Heart right ventricle (tissue), 16 donors: ENCODE measurements at places on chromosomes 16 and 17. TPM values are rescaled to one million over a fixed set of nuclear protein-coding genes. Genes with fewer than 3 reads are reported as not detected.
A peak's percentile ranks its signal among the peaks of the same experiment; 100 is the strongest.

- no peak for DNase-seq
Measured at GRCh38 chr16:88296437-88297177, 86.2 kb upstream of the ZNF469 start.

The ZACN gene
- polyA plus RNA-seq = 1.6 TPM

DNA sequence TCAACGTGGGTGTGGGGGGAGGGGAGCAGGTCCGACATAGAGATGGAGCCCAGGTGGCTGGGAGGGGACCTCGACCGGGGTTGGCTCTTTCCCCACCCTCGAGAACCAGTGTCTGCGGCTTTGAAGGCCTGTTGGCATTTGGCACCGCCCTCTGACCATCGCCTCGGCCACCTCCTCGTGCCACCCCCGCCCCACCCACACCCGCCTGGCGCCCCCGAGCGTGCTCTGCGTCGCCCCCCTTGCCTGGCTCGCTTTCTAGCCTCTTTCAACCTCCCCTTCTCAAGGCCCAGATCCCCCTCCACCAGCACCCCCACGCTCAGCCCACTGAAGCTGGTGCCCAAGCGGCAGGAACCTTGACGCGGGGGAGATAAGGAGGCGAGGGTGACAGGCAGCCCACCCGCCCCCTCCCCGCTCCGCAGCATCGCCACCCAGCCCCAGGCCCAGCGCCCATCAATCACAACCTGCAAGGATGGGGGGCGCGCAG is 619 bp downstream of the CACNB1 start:
- DNase-seq = peak; percentile 19

DNA sequence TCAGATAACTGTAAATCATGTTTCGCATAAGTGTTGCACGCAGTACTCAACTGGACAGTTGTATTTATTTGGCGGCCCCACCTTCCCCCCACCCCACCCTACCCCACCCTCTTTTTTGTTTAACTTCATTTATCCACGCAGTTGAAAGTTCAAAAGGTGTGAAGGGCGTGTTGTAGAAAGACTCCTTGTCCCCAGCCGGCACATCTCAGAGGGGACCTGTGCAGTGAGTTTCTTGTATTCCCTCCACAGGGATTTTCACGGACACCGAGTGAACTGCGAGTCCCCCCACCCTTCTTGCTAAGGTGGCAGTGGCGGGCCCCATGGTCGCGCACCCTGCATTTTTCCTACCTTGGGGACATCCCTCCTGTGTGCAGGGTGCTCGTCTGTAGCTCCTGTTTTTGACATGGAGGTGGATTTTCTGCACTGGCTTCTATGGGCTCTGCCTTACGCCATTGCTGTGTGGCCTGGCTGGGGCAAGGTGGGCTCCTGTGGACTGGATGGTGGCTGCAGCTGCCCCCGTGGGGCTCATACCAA is 36.2 kb downstream of the ADCY7 start:
- no peak for DNase-seq

The TNFRSF17 gene
- not detected for polyA plus RNA-seq

The CEP20 gene
- polyA plus RNA-seq = 14.9 TPM

The RGS9 gene
- polyA plus RNA-seq = 1.8 TPM

DNA sequence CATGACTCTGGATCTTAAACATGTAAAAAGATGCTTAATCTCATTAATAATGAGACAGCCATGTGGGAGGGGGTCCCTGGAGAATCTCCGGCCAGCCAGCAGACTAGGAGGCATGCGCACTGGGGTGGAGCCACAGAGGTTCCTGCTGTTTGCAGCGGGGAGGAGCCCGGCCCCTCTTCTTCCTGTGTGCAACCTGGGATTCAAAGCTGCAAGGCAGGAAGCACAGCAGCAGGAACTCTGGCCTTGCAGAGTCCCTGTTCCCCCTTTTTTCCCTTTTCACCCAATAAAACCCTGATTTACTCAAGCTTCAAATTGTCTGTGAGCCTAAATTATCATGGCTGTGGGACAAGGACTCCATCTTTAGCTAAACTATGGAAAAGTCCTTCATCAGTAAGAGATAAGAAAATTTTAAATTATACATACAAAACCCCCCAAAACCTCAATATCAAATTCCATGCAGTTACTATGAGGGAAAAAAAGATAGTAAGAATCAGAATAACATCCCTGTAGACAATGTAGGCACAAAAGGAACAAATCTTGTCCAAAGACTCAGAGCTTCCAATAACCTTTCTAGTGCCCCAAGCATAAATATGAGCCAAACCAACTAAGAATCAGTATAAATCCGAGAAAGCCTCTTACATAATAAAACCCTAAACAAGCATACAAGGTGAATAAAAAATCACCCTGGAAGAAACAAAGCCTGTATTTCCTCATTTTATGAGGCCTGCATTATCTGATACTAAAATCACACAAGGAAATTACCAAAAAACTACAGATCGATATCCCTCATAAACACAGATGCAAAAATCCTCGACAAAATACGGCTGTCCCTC is 12.1 kb downstream of the CFDP1 start:
- peak; percentile 82 for DNase-seq

GRCh38 chr16:65779201-65779600 is 587.3 kb upstream of the CDH5 start:
- no peak for DNase-seq

- peak; percentile 14 for DNase-seq
Measured at GRCh38 chr17:55635253-55635914, 87.3 kb downstream of the TMEM100 start.

The CD79B gene
- 5.8 TPM for polyA plus RNA-seq

GRCh38 chr17:57881783-57882351 is 32.0 kb upstream of the MRPS23 start:
- DNase-seq = peak; percentile 47

DNA sequence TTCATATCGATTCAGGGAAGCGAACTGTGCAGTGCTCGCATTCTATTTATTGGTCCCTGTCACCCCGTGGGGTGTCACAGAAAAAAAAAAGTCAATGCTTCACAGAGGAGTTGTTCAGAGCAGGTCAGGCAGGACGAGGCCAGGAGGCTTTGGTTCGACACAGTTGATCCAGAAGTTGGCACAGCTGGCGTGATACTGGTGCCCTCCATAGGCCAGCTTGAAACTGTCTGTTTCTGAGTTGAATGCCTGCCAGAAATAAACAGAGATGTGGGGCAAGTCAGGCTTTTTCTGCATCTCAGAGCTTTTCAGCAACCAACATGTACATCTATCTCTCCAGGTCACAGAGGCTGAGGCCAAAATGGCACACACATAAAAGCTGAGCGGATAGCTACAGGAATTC is 29.1 kb downstream of the DUSP14 start:
- DNase-seq = no peak

DNA sequence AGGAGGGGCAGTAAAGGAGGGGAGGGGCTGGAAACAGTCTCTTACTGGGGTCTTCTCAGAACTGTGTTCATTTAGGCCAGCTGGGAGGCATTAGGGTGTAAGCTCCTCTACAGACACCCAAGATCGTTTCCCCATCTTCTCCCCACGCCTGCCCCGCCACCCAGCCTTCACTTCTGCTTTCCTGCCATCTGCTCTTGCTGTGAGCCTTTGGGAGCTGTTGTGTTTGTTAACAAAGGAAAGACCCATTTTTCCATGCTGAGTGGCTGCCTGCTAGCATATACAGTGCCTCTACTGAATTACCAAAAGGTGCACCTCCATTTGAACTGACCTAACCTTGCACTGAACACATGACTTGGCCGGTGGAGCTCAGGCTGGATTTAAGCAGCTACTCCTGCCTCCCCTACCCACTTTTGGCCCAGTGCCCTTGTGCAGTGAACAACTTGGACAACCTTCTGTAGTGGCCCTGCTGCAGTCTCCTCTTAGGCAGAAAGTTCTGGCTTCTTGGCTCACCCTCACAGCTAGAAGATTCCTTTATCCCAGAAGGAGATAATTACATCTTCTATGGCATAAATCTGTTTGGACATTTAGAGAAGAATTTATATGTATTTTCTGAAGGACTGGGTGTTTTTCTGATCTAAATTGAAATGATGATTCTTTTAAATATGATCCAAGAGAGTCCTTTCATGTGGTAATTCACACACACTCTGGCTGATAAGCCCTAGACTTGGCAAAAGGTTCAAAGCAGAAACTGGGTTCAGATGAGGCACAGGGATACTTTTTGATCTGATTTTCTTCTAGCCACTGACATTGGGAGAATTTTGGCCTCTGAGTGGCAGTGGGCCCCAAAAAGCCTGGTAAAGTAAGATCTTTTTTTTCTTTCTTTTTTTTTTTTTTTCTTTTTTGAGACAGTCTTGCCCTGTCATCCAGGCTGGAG is 81.9 kb upstream of the HNF1B start:
- no peak for DNase-seq

The NT5M gene
- polyA plus RNA-seq = 14.8 TPM

The CRHR1 gene
- not detected for polyA plus RNA-seq

GRCh38 chr16:48113471-48113870 is 42.3 kb downstream of the ABCC12 start:
- no peak for DNase-seq

The MYL11 gene
- polyA plus RNA-seq = 0.41 TPM

DNA sequence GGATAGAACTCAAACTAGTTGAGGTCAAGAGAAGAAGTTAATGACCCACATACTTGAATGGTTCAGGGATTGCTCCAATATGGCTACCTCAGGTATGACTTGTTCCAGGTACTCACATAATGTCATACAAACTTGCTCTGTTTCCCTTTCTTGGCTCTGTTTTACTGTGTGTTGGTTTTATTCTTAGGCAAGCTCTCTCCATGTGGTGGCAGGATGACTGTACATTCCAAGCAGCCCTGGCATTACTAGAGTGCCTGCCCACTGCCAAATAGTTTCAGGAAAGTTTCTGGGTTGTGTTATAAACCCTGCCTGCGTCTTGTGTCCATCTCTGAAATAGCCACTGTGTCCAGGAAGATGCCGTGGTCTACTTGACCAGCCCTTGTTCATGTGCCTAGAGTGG is 476.8 kb downstream of the SHISA9 start:
- no peak for DNase-seq

- DNase-seq = no peak
Measured at GRCh38 chr17:69757688-69758430, 317.2 kb upstream of the KCNJ16 start.

The MPO gene
- polyA plus RNA-seq = 0.07 TPM

The RAI1 gene
- 17.5 TPM for polyA plus RNA-seq

- DNase-seq = no peak
Measured at GRCh38 chr16:53061701-53062159, 6.9 kb downstream of the CHD9 start.
